ENCODE measurements at places on chromosomes 12 and 14.

GRCh38 chr12:32754111-32754510 lies 1.6 kb downstream of the YARS2 start:
- no peak for DNase-seq

GRCh38 chr12:107384645-107385044 lies 291.3 kb upstream of the CRY1 start:
- no peak for DNase-seq

DNA sequence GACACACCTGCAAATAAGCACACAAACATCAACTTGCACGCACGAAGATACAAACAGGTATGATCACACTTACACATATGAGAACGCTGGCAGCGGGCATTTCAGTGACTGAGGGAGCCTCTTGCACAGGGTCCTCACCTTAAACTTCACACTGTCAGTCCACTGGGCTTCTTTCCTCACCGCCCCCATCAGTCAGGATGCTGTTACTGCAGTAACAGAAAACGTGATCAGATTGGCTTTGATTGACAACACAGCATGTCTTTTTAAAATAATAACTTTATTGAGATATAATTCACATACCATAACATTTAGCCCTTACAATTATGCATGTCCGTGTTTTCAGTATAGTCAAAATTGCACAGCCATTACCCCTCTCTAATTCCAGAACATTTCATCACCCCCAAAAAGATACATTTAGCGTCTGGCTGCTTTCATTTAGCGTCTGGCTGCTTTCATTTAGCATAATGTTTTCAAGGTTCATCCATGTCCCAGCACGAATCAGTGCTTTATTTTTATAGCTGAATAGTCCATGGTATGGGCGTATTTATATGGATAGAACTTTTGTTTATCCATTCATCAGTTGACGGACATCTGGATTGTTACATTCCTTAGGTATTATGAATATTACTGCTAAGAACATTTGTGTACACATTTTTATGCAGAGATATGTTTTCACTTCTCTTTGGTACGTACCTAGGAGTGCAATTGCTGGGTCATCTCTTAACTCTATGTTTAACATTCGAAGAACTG lies 8.4 kb downstream of the CCDC197 start:
- DNase-seq = no peak

GRCh38 chr14:98808494-98809407 lies 463.2 kb downstream of the BCL11B start:
- no peak for DNase-seq

GRCh38 chr14:106874350-106874749 lies 1348.0 kb downstream of the TMEM121 start:
- no peak for DNase-seq

DNA sequence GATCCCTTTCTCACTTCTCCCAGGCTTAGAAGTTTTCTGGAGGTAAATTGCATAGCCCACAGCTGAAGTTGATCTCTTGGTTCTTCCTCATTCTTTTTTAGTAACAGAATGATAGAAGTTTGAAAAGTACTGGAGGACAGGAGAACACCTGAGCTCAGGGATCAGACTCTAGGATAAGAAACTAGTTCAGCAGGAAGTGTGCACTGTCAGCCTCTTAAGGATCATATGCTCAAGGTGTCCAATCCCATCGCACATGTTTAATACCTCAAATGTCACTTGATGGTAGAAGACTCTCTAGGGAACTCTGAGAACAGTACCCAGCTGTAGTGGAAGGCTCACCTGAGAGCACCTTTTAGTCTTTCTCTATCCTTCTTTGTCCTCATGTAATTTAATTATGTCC lies 14.7 kb upstream of the LIMA1 start:
- no peak for DNase-seq

DNA sequence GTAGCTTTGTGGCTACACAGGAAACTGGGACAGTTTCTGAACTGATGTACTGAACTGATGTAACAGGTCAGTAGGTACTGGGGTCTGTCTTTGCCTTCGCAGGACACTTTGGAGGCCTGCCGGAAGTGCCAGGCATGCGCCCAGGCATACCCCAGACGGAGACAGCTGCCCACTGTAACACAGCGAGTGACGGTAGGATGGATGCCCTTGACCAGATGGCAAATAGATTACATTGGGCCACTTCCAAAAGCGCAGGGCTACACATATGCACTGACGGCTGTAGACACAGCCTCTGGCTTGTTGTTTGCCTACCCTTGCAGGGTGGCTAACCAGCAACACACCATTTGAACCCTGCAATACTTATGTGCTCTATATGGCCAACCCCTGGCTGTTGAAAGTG lies 94.1 kb upstream of the TMPO start:
- no peak for DNase-seq

GRCh38 chr14:94334872-94335271 lies 11.7 kb upstream of the SERPINA6 start:
- DNase-seq = no peak

DNA sequence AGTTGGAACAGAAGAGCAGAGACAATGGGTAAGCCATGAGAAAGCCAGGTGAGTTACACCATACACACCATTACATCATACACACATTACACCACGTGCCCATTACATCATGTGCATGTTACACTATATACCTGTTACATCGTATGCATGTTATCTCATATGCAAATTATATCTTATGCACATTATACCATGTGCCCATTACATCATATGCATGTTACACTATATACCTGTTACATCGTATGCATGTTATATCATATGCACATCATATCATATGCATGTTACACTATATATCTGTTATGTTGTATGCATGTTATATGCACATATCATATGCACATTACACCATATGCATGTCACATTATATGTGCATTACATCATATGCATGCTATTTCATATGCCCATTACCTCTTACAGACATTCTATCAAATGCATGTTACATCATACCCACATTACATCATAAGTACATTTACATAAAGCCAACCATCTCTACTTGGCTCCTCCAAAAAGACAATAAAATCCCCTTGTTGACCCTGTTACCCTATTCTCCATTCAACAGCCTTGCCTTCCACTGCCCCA lies 207.2 kb downstream of the KSR2 start:
- no peak for DNase-seq

DNA sequence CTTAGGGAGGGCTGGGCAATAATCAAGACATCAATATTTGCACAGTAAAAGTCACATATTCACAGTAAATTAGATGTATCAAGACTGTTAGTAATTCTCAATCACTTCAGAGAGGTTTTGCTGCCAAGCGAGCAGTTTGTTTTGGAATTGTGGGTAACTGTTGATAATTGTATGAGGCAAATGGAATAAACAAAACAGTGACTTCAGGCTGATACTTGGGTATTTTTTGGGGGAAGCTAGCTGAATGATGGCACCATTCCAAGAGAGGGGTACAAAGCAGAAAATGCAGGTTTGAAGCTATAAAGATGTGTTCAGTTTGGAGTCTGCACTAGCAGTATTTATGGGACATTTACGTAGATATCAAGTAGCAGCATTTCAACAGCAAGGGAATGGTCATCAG lies 232.8 kb upstream of the ATP2B1 start:
- no peak for DNase-seq

DNA sequence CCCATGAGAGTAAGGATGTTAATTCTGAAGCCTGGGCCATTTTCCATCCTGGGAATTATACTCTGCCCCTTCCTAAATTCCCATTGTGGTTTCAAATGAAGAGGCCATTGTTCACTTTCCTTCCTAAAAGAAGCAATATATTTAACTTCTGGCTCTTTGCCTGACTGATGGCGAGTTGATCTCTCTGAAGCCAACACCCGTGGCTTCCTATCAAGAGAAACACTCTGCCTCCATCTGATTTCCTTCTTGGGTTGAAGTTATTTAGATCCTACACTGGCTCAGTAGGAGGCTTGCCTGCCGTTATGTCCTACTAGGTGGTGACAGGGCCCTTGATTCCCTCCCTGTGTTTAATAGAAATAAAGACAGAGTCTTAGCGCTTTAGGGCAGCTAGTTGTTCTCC lies 97.4 kb downstream of the PRKCH start:
- DNase-seq = no peak

- DNase-seq = no peak
Measured at GRCh38 chr12:119841433-119842210, 35.5 kb downstream of the CIT start.

GRCh38 chr14:68820999-68821683 lies 28.3 kb upstream of the ZFP36L1 start:
- no peak for DNase-seq

DNA sequence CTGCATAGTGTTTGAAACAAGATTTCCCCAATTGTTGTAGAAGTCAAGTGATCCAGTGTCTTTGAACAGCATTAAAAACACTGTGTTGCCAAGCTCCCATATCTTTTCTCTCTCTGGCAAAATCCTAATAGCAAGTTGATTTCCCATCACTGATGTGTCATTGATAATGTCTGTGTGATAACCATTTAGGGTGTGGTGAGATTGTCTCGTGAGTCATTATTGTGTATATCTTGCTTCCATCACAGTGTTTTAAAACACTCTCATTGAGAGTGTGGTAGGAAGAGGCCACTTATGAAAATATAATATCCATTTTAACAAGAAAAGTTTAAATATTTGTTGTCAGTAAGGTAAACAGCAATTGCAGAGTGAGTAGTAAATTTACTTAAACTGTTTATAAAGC lies 74.7 kb downstream of the PRORP start:
- no peak for DNase-seq

DNA sequence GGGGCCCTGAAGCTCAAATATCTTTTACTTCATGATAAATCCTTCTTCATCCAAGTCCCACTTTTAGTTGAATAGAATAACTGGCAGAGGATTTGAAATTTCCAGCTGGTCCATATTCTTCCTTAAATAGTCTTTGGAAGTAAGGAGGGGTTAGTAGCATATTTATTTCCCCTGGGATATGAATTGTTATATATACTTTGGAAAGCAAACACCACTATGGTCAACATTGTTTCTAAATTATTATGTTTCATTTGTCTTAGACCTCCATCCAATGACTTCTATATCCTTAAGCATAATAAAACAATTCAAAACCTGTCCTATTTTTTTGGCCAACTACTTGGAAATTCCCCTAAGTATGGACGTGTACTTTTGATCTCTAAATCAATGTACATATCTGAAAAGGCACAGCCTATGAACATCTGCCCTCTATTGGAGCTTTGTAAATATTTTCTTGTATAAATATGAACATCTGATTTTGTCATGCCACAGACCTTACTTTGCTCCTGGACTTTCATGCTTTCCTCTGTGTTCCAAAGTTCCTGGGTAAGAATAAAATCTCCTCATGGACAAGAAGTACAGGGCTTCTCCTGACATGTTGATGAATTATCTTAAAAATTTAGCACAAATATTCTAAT lies 1212.0 kb downstream of the GALC start:
- DNase-seq = no peak

- DNase-seq = no peak
Measured at GRCh38 chr14:77565289-77565993, 51.0 kb downstream of the SPTLC2 start.

GRCh38 chr12:15787778-15788177 lies 1.4 kb downstream of the EPS8 start:
- no peak for DNase-seq

- DNase-seq = no peak
Measured at GRCh38 chr12:82461393-82461792, 103.1 kb downstream of the METTL25 start.

- no peak for DNase-seq
Measured at GRCh38 chr12:110697236-110697635, 8.3 kb upstream of the HVCN1 start.

DNA sequence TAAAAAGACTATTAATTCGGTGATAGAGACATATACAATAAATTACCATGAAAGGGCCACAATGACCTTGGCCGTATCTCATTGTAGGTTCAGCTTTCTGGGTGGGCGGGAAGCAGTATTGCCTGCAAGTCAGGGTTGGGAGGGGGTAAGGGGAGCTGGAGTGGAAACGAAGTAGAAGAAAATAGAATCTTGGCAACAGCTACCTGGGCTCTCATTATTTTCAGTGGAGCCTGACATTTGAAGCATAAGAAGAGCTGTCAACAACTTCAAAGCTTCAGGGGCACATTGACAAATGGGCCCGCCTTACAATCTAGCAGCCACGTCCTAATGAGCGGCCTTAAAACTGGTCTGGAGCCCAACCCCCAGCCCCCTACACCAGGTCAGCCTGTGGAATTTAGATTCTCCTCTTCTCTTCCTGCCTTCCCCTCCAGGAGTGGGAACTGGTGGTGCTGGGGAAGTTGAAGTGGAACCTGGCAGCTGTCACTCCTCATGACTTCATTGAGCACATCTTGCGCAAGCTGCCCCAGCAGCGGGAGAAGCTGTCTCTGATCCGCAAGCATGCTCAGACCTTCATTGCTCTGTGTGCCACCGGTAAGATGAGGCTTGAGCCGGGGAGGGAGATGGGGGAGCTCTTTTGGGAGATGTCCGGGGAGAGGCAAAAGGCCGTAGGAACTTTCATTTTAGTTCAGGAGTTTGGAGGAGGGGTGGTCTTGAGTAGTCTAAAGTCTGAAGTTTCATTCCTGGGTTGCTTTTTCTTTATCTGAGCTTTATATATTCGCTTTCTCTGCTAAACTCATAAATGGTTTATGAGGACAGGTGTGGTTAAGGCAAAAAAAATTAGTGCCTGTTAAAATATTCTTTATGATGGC lies 5.0 kb downstream of the CCND2 start:
- DNase-seq = no peak

DNA sequence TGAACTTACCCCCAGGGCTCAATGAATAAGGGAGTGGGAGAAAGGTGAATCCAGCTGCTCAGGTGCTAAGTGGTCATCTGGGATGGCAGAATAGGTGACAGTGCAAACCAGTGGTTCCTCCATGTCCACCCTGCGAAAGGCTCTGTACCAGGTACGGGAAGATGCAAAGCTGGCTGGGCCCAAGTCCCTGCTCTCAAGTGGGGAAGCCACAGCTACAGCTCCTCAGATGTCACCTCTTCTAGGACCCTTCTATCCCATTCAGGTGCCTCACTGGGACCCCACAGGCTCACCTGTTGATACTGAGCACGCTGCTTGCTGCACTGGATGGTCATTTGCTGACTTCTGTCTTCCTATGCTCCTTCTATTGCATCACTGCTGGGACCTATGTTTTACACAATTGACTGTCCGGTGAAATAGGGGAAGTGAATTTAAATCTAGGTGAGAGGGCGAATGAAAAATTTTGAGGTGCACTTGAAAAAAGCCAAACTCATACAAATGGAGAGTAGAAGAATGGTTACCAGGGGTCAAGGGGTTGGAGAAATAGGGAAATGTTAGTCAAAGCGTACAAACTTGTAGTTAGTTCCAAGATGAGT lies 20.3 kb upstream of the PPP4R4 start:
- no peak for DNase-seq

DNA sequence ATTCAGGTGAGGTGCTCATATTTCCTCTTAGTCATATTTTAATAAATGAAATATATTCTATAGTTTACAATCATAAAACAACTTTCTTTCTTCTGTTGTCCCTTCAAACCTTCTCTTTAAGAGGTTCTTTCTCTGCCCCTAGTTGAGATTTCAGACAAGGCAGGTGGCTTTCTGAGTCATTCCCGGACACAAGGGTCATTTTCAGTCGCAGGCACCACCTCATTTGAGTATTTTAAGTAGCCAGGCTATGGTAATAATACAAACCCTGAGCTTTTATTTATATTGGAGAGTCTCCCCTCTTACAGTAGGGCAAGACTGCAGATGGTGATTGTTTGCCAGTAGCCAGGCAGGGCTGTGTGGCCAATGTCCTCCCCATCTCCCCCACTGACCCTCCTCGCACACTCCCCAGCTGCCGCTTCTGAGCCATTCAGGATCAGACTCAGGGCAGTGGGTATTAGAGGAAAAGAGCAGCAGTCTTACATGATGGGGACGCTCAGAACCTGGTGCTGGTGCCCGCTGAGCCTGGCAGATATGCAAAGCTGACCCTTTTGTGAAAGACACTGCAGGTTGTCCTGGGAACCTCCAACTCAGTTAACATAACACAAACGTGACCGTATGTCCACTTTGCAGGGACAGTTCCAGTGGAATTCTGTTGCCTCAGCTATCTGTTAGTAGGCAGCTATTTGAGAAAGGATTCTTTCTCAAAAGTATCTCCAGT lies 101.1 kb upstream of the BCL2L14 start:
- no peak for DNase-seq

Data from nucleus accumbens (tissue), 56 donors.